ENCODE measurements at places on chromosomes 12 and 14.

DNA sequence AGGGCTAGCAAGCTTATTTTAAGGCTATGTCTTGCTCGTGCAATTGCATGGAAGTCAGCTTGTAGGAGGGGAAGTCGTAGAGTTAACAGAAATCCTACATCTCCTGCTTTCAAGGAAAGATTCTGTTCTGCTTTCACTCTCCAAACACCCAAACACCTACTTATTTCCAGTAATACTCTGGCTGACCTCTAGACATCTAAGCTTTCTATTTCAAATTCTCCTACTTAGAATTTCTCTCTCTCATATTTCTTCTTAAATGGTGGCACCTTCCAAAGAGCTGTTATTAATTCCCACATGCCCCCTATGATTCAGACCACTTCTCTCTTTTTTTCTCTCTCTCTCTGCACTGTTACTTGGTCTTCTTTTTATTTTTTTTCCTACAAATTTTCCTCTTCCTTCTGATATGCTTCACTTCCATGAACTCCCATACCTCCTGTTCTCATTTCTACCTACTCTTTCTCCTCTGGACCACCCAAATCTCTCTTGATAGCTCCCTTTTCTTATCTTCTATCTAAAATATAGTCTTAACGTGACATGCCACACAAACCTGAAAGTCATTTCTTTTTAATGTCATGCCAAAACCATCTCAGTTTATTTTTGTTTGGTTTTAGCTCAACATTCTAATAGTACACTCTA lies 90.8 kb downstream of the RPS6KA5 start:
- DNase-seq = no peak

DNA sequence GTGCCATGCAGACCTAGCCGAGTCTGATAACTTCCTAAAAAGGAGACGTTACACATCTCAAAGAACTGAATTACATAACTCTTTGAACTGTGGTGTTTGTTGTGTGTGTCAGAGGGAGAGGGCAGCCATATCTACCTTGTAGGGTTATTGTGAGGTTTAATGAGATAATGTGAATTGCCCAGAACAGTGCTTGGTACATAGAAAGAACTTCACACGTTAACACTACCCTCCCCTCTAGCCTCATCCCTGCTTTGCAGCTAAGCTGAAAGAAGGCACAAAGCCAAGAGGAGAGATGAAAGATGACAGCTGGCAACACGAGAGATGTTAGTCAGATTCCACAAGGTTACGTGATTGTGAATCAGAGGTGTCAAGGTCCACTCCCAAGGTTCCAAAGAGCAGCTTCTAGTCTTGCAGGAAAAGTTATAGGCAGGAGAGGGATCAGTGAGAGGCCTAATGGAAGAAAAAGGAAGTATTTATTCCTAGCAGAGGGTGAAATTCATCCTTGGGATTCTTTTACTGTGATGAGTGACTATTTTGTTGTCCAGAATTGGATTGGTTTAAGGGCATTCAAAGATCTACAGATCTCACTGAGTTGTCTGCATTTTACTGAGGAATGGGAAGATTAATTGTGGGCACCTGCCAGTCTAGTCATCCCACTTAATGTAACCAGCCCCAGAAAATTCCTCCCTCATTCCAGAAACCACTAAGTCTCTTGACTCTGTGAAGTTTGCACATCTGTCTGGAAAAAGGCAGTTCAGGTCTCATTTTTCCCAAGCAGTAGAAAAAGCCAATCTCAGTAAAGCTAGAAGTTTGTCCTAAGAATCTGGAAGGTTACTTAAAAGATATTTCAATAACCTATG lies 25.9 kb upstream of the WNK1 start:
- DNase-seq = no peak

- DNase-seq = peak; percentile 76
Measured at GRCh38 chr14:75982266-75983018, 647 bp upstream of the TGFB3 start.

GRCh38 chr14:88078525-88078924 lies 73.6 kb downstream of the GPR65 start:
- no peak for DNase-seq

DNA sequence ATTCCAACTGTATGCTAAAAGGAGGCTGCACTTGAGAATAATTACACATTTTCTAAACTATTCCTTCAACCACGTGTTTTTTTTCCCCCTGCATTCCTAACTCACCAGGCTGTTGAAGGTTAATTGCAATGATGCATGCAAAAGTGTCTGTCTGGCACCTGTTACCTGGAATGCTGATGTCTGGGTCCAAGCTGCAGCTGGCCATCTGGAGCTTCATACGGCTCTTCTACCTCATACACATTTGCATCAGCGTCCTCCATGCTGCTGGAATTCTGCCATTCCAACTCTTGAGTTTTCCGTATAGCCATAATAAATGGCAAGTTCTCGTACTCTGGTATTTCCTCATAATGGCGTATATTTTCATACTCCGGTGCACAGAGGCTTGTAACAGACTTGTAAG lies 8.6 kb downstream of the FGD6 start:
- no peak for DNase-seq

- no peak for DNase-seq
Measured at GRCh38 chr14:96804895-96805294, 7.7 kb downstream of the VRK1 start.

DNA sequence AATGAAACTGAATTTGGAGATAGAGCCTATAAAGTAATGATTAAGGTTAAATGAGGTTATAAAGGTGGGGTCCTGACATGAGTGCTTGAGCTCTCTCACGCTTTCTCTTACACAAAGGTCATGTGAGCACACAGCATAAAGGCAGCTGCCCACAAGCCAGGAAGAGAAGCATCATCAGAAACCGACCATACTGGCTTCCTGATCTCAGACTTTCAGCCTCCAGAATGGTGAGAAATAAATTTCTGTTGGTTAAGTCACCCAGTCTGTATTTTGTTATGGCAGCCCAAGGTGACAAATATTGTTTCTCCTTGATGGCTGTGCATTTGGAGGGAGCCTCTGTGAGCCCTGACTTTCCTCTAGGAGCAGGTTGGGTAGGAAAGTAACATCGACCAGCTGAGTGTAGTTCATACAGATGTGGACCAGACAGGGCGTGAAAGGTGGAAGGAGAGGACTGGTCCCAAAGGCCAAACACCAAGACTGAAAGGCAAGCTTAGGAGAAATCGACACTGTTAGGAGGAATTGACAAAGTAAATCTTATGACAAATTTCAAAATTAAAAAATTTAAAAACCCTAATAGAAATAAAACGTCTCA lies 97.6 kb upstream of the SLC38A2 start:
- DNase-seq = peak; percentile 71

DNA sequence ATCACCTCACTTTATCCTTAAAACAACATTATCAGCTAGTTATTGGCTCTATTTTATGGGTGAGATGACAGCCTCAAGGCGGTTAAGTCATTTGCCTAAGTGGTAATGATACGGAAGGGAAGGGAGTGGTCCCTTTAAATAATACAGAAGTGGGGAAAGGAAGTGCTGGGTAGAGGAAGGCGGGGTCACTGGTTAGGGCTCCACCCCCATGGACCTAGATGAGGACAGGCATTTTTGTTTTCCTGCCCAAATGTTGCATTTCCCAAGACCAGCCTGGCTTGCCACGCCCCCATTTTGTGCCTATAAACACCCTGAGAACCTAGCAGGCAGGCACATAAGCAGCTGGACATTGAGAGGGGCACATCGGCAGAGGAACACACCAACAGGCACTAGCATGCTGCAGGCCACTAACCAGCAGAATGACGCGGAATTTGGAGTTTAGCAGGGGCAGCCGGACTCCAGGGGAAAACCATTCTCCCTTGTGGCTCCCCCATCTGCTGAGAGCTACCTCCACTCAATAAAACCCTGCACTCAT lies 100.9 kb downstream of the EPS8 start:
- DNase-seq = no peak
